NCI-H1436 treated with DMSO at 0.1 percent for 48 hours (cell line): ENCODE measurements at places on chromosomes 5 and 9.

GRCh38 chr9:132750668-132751067 is 80.4 kb downstream of the GTF3C4 start:
- DNase-seq: no peak

DNA sequence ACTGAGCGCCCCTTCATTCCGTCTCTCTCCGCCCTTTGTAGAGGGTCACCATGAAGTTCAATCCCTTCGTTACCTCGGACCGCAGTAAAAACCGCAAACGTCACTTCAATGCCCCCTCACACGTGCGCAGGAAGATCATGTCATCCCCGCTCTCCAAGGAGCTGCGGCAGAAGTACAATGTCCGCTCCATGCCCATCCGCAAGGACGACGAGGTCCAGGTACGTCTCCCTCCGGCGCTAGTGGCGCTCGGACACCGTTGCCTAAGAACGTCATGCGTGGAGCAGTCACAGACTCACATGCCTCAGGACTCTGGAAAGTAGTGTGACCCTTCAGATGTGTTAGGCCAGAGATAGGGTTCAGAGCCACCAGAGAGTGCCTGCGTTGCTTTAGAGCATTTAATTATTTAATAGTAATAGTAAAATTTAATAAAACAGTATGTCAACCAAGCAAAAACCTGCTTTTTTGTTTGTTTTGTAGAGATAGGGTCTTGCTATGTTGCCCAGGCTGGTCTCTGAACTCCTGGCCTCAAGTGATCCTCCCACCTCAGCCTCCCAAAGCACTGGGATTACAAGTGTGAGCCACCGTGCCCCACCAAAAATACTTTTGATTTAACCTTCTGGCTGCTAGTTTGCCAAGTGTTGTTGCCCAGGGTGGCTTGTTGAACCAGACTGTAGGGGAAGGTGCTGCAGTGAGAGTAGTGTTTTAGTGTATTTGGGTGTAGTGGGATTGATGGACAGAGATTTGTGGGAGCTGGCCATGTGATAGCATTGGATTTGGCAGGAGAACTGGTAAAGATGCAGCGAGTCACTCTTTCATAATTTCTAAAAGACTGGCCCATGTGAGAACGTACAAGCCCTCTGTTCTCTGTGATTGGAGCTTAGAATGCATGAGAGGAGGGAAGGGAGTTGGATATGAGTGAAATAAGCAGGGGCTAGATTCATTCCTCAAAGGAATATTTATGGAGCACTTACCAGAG is 888 bp downstream of the RPL26L1 start:
- no peak for DNase-seq

DNA sequence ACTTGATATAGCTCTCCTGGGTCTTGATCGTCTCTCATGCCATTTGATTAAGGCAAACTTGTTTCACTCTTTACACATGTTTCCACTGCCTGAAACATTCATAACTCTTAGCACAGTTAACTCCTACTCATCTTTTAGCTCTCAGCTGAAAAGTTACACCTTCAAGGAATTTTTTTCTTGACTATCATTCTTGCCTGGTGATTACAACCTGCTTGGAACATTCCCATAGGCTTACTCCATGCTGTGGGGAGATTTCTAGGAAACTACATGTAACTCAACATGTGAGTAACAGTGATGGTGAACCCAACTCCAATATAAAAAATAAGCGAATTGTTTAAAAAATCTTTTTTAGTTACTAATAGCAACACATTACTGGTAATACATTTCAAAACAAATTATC is 224.1 kb upstream of the MPDZ start:
- DNase-seq: no peak

GRCh38 chr5:113371721-113372196 is 63.0 kb downstream of the TSSK1B start:
- no peak for DNase-seq

GRCh38 chr5:134189031-134189430 is 12.3 kb upstream of the SKP1 start:
- DNase-seq: no peak

DNA sequence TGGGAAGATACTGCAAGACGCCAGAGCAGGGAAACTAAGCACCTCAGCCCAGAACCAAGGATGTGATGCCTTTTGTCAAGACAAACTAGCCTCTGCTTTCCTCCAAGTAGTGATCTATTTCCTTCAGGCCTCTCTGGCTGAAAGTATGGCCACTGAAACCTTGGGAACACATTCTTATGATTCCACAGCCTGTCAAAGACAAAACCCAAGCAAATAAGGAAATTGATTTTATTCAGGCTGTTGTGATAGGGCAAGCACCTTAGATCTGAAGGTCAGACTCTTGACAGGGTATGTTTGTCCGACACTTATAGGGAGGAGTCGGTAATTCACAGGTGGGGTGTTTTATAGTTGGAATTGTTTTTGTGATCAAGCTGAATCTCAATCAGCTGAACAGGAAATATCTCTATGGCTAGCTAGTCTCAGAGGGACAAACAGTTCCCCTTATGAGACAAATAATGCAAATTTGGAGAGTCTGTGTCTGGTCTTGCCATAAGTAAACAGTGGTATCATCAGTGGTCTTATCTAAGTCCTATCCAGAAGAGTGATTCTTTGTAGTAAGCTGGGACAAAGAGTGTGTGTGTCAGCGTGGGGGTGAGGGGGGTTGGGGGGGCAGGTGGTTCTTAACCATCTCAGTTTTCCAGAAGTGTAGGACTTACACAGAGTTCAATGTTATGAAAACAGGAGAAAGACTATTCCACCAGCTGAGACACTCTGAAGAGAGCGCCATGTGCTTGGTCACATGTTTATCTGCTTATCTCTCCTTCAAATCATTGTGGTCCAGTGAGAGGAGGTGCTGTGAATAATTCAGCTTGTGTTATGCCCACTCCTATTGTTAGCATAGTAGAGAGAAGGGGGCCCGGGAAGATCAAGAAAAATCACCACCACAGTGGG is 6.7 kb upstream of the ZCCHC10 start:
- DNase-seq: no peak

GRCh38 chr9:82140471-82140870 is 151.9 kb downstream of the SPATA31D1 start:
- DNase-seq: no peak
